Tongue (tissue), 3 donors: ENCODE measurements at places on chromosomes 12 and 14. TPM values are rescaled to one million over a fixed set of nuclear protein-coding genes. Genes with fewer than 3 reads are reported as not detected.

The SRP54 gene
- 79.3 TPM for total RNA-seq

The CMKLR1 gene
- total RNA-seq = 6.1 TPM

The SMARCC2 gene
- total RNA-seq = 49.0 TPM

The MORN3 gene
- total RNA-seq = 0.41 TPM

DNA sequence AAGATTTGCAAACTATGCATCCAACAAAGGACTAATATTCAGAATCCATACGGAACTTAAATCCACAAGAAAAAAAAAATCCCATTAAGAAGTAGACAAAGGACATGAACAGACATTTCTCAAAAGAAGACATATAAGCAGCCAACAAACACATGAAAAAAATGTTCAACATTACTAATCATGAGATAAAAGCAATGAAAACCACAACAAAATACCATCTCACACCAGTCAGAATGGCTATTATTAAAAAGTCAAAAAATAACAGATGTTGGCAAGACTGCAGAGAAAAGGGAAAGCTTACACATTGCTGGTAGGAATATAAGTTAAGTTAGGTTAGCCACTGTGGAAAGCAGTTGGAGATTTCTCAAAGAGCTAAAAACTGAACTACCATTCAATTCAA lies 16.2 kb downstream of the CDK17 start:
- DNase-seq = no peak

GRCh38 chr12:109286252-109286651 lies 22.8 kb downstream of the FOXN4 start:
- no peak for DNase-seq

GRCh38 chr14:102949062-102949800 lies 26.8 kb downstream of the AMN start:
- DNase-seq = peak; percentile 85

DNA sequence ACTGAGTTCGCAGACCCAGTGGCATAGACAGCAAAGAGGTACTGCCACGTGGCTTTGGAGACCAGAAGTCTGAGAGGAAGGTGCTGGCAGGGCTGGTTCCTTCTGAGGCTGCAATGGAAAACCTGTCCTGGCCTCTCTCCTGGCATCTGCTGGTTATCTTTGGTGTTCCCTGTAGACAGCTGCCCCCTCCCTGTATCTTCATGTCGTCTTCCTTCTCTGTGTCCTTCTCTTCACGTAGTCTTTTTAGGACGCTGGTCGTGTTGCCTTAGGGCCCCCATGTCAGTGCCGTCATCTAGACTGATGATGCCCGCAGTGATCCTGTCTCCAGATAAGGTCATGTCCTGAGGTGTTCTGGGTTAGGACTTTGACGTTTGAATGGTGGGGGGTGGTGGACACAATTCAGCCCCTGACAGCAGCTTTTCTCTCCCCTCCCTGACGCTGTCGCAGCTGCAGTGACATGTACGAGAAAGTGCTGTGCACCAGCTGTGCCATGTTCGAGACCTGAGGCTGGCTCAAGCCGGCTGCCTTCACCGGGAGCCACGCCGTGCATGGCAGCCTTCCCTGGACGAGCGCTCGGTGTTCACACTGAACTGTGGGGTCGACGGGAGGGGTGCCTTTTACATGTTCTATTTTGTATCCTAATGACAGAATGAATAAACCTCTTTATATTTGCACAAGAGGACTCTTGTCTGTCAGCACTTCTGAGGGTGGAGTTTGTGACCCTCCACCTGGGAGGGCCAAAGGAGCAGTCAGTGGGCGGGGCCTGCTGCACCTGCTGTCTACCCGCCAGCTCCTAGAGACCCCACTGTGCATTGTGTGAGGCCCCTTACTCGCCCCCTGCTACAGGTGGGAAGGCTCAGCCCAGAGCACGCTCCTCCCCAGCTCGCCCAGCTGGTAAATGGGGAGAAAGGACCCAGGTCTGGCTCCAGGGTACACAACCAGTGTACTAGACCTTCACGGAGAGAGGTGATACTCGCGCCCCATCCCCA lies 6.3 kb downstream of the SIVA1 start:
- no peak for DNase-seq

- no peak for DNase-seq
These were observed 30.6 kb downstream of the CDKL1 start for GRCh38 chr14:50366115-50366514.

GRCh38 chr14:31118892-31119291 lies 88.7 kb downstream of the HECTD1 start:
- DNase-seq = no peak

DNA sequence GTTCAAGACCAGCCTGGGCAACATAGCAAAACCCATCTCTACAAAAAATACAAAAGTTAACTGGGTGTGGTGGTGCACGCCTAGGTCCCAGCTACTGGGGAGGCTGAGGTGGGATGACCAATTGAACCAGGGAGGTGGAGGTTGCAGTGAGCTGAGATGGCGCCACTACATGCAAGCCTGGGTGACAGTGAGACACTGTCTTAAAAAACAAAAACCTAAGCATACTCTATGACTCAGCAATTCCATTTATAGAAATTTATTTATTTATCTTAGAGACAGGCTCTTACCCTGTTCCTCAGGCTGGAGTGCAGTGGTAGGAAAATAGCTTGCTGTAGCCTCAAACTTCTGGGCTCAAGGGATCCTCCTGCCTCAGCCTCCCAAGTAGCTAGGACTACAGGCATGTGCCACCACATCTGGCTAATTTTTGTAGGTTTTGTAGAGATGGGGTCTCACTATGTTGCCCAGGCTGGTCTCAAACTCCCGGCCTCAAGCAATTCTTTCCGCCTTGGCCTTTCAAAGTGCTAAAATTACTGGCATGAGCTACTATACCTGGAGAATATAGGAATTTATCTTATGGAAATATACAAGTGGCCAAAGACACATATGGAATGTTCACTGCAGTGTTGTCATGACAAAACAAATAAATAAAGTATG lies 43.3 kb downstream of the NCKAP5L start:
- no peak for DNase-seq

DNA sequence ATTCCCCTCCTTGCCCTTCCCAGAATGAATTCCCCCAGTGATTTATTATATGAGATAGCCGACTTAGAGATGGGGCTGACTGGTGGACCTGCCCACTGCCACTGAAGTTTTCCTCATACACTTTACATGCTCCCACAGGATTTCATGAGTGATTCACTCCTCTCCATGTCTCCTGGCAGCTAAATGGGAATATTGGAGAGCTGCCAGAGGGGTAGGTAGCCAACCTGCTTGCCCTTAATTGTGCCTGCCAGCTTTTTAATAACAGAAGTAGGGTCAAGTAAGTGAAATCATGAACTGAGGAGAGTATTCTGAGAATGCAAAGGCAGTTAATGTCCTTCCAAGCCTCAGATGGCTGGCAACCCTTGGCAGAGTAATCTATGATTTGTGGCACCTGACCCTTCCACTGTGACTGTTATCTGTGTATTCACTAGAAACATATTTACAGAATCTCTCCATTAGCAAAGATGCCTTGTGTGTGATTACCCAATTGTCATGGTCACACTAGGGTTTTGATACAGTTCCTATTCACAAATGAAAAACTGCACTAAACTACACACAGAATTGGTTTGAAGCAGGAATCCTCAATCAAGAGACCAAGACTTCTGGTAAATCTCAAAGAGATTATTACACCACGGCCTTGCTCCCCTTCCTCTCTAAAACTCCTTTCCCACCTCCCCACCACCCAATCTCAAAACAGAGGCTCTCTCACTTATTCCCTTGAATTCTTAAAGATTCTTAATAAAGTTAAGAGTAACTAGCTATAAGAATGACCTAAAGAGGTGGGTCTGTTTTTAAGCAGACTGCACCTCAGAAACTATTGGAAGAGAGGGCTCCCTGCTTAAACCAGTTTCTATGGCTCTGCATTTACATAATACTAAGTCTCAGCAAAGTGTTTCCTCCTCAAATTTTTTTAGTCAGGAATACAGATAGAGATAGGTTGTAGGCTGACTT lies 17.2 kb downstream of the NKX2-1 start:
- no peak for DNase-seq

GRCh38 chr14:70782361-70782760 lies 27.0 kb downstream of the MAP3K9 start:
- DNase-seq = no peak
